Amygdala (tissue), 56 donors: ENCODE measurements at places on chromosomes 13 and 19.

GRCh38 chr13:60226507-60226906 is 62.8 kb upstream of the DIAPH3 start:
- DNase-seq = no peak

DNA sequence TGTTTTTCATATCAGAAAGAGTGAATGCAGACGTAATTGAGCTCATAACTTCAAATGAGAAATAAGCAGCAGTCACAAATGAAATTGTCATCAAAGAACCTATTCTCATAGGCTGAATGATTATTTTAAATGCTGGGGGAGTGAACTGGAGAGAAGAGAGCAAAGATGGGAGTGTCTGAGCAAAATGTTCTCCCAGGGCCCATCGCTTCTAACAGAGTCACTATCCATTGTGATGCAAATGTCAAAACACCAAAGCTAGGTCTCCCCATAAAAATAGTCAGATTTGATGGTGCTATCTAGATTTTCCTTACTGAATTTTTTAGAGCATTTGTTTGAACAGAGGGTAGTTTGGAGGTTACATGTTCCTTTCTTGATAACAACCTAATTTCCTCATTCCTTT is 278.7 kb downstream of the PCDH9 start:
- no peak for DNase-seq

DNA sequence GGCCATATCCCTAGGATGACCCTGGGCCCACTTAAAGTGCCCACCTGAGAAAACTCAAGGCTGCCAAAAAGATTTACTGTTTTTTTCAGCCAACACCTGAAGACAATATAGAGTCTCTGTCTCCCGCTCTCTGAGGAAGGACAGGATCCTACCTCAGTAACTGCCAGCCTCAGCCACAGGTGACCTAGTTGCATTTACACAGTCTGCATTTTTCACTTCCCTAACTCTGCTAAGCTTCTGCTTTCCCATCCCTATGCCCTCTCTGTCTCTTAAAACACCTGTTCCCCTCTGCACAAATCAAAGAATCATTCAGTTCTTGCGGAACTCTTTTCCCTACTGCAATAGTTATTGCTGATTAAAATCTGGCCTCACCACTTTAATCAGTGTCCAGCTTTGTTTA is 609.5 kb downstream of the UQCRFS1 start:
- DNase-seq = no peak

DNA sequence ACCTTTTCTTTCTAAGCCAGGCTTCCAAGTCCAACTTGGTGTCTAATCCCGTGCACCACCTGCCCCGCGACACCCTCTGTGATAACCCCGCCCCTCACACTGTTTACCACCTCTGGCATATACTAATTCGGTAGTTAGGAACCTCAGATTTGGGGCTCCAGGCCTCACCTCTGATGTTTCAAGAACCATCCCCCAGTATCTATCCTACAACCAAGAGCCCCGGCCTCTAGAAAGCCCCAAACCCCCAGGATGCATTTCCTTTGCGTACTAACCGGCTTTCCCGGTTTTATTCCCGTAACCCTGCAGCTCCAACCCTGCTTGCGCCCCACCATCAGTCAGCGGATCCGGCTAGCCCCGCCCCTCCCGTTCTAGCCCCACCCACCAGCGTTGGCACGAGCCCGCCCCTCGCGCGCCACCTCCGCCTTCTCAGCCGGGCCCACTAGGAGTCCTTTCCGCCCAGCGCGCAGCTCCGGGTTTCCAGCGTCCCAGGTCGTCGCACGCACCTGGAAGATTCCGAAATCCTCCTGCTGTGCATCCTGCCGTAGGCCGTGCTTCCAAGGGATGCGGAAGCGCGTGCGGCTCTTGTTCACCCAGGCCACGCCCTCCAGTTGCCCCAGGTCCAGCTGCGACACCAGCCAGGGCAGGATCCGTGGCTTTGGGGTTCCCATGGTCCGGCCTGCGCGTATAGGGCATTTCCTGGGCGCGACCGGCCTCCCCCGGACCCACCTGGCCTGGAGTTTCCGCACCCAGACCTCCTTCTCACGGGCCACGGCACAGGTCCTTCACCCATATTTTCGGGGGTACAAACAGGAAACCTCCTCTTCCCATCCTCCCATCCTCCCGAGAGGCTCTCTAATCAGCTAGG is 1.3 kb downstream of the IRF3 start:
- DNase-seq = peak; percentile 79

DNA sequence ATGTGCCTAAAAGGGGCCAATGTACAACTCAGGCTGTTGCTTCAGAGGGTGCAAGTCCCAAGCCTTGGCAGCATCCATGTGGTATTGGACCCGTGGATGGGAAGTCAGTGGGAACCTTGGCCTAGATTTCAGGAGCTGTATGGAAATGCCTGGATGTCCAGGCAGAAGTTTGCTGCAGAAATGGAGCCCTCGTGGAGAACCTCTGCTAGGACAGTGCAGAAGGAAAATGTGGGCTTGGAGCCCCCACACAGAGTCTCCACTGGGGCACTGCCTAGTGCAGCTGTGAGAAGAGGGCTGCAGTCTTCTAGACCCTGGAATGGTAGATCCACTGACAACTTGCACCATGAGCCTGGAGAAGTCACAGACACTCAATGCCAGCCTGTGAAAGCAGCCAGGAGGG is 28.5 kb downstream of the GPC5 start:
- DNase-seq = no peak

DNA sequence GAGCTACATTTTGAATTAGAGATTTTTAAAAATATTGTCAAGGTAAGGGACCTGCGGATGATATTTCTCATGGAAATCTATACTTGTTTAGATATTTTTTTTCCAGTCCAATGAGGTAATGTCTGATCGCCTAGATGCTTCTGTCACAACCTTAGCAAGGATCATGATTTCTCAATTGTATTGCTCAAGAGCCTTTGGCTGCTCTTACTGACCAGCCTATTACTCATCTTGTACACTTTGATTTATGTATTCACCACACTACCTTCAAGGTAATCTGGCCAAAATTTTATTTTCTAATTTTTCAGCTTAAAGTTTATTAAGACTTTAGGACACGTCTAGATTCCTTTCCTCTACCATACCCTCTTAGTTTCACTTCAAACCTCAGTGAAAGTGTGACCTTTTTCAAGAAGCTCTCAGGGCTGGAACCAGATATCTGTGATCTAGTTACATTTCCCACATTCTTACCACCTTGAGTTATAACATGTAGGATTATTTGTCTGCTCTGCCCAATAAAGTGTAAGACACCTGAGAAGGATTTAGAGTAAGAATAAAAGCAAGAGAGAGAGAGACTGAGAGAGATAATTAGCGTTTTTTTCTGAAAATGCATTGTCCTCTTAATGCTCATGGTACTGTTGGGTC is 197.1 kb downstream of the ITGBL1 start:
- DNase-seq = no peak

DNA sequence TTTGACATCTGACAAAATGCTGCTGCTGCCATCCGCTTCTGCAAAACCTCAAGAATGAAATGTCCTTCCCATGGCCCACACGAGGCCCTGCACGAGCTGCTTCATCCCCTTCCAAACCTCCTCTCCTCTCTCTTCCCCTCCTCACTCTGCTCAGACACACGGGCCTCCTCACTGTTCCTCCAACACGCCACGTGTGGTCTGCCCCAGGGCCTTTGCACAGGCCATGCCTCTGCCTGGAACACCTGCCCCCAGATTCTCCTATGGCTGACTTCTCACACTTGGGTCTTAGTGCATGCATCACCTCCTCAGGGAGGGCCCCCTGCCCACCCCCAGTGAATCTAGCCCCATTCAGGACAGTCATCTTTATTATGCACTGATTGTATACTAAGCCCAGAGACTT is 15.9 kb downstream of the NRTN start:
- no peak for DNase-seq

GRCh38 chr19:7959211-7959610 is 15.7 kb upstream of the TIMM44 start:
- no peak for DNase-seq

DNA sequence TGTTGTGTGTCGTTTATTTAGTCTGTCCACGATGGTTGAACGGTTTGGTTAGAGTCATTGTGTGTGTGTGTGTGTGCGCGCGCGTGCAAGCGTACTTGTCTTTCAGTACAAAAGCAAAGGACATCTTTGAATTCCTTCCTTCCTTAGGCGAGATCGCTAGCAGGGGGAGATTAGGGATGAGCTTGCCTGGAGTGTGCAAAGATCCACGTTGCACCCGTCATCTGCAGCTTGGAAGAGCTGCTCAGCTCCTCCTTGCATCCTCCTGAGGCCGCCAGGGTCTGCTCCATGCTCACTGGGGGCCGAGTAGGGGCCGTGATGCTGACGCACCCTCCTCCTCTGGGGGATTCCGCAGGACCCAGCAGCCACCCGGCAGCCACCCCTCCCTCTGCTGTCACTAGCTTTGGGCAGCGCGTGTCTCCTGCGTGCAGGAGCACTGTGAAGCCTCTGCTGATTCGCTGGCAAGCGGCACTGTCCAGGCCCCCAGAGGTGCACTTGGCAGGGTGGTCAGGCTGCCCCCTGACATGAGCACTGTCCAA is 137.3 kb downstream of the KDM4B start:
- DNase-seq = no peak

DNA sequence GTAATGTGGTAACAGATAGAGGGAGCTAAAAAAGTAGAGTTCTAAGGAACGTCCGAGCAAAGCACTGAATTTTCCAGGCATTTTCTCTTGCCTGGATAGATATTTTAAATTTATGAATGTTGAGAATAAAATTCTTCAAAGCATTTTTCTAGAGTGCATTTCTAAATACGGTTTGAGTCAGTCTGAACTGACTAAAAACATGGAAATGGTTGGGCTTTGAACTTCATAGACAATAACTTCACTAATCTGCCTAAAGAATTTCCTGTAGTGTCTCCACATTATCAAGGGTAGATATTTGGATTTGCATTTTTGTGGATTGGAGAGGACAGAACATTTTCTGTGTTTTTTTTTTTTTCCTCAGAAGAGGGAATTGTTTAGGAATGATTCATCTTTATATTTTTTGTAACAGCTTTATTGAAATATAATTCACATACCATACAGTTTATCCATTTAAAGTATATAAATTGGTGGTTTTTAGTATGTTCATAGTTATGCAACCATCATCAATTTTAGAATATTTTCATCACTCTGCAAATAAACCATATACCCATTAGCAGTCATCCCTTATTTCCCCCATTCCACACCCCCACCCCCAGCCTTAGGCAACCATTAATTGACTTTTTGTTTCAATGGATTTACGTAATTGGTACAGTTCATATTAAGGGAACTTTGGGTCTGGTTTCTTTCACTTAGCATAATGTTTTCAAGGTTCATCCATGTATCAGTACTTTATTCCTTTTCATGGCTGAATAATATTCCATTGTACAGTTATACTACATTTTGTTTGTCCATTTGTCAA is 20.7 kb downstream of the GARRE1 start:
- DNase-seq = no peak

DNA sequence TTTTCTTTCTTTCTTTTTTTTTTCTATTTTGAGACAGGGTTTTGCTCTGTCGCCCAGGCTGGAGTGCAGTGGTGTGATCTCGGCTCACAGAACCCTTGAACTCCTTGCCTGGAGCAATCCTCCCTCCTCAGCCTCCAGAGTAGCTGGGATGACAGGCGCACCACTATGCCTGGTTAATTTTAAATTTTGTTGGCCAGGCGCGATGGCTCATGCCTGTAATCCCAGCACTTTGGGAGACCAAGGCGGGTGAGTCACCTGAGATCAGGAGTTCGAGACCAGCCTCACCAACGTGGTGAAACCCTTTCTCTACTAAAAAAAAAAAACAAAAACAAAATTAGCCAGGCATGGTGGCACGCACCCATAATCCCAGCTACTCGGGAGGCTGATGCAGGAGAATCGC is 8.7 kb upstream of the SBNO2 start:
- DNase-seq = no peak

GRCh38 chr13:108302279-108302678 is 32.8 kb downstream of the TNFSF13B start:
- no peak for DNase-seq

- DNase-seq = no peak
Observed at GRCh38 chr13:113374511-113375175, 10.7 kb upstream of the GRTP1 start.
